Dermis microvascular lymphatic vessel endothelial cell (primary cell): ENCODE measurements at places on chromosomes 2 and 18. TPM values are rescaled to one million over a fixed set of nuclear protein-coding genes. Genes with fewer than 3 reads are reported as not detected.

Gene NR4A2
- total RNA-seq, result 0.13 and 0.25 TPM in 2 replicates

Gene GTF2A1L
- total RNA-seq, result 0.13 TPM in 2 replicates

- DNase-seq, result peak; percentile 99
Observed at GRCh38 chr18:35463050-35463449, 34.7 kb downstream of the INO80C start.

DNA sequence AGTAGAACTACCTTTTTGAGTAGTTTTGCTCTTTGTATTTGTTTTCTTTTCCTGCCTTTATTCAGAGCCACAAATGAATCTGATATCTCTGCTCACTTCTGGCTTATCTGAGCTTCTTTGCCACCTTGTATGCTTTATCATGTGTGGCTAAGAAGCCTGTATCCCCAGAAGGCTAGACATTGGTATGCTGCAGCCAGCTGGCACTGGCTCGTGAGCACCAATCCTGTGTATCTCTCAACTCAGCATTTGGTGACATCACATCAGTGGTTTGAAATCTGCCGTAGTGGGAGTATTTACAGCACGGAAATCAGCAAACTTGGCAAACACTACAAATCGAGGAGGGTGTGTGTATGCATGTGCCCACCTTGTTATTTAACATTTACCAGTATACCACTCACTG is 183.7 kb upstream of the LHCGR start:
- DNase-seq, result no peak

DNA sequence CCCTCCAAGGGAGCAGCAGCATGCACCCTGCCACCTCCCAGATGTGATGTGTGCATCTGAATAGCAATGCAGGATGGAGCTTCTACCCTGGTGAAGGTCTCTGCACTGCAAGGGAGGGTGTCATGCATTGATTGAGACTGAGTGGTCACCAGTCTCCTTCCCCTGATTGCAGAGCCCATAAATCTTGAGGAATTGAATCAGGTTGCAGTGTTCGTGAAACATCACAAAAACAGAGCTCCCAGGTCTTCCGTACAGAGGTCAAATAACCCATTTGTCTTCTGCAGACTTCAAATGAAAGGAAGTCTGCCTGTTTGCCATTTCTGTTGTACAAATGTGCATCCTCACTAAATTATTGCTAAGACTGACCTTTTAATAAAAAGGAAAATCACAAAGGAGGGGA is 136.8 kb downstream of the WDSUB1 start:
- no peak for DNase-seq

- DNase-seq, result no peak
Observed at GRCh38 chr2:198188982-198189381, 384.6 kb downstream of the PLCL1 start.

DNA sequence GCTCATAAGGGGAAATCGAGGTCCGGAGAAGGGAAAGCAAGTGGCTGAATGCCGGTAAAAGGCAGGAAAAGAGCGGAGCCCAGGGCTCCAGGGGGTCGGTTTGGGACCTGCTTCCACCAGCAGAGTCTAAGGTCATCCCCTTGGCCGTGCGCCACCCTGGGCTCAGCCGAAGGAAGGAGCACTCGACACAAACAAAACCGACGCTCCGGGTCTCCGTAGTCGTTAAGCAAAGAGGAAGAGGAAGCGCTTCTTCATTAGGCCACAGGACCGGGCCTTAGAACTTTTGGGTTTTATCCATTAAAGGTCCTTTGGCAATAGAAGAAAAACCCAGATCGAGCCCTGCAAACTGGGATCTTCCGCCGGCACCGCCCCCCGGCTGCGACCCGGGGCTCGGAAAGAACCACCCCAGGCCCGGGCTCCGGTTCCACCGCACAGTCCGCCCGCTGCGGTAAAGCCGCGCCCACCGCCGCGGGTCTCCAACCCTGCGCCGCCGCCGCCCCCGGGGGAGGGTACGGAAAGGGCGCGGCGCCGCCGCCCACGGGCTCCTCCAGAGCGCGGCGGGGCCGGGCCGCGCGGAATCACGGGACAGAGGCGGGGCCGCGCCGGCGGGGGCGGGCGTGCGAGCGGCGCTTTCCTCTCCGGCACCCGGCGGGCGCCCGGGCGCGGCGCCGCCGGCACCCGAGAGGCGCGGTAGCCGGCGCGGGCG is at the start of gene TTL:
TSS of gene TTL (plus strand) at position 629 of the 706 bp plus-strand sequence. CDS start 189 bp downstream, outside the sequence.
- DNase-seq, result no peak

GRCh38 chr2:175363699-175364098 is 182.2 kb upstream of the ATP5MC3 start:
- DNase-seq, result no peak
